ENCODE measurements at places on chromosomes 2 and 18.

GRCh38 chr2:236558993-236559978 lies 10.3 kb upstream of the ACKR3 start:
- no peak for DNase-seq

- no peak for DNase-seq
These were observed 1643.1 kb upstream of the CELF4 start for GRCh38 chr18:39208729-39209128.

DNA sequence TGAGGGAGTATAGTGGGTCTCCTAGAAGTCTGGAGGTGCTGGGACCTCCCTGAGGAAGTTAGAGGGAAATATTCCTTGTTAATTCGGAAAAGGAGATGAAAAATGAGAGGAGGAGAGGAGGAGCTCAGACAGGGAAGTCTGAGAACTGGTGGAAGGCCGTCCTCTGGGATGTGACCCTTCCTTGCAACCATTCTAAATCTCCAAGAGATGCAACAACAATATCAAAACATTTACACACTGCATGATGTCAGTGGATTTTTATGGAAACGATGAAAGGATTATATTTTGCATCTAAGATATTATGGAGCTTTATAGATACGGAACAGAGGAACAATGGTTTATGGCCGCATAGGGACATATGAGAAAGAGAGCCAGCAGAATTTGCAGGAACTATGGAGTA lies 49.8 kb upstream of the COBLL1 start:
- no peak for DNase-seq

DNA sequence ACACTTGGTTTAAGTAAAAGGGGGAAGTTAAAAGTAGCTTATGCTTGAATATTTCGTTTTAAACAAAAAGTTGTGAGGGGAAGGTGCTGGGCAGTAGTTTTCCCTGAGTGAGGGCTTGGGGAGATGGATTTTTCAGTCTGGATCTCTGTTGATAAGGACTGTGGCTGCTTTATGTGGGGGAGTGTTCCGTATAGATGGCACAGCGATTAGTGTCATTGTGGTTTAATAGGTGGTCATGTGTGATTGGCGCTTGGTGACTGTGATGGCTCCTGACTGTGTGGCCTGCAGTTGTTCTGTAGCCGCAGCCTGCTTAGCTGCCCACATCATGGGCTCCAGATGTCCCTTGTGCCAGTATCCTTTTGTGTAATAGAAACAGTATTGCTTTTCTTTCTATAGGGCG lies 156.2 kb downstream of the WDSUB1 start:
- DNase-seq, result no peak

GRCh38 chr18:54203914-54204313 lies 20.6 kb downstream of the MBD2 start:
- DNase-seq, result no peak

DNA sequence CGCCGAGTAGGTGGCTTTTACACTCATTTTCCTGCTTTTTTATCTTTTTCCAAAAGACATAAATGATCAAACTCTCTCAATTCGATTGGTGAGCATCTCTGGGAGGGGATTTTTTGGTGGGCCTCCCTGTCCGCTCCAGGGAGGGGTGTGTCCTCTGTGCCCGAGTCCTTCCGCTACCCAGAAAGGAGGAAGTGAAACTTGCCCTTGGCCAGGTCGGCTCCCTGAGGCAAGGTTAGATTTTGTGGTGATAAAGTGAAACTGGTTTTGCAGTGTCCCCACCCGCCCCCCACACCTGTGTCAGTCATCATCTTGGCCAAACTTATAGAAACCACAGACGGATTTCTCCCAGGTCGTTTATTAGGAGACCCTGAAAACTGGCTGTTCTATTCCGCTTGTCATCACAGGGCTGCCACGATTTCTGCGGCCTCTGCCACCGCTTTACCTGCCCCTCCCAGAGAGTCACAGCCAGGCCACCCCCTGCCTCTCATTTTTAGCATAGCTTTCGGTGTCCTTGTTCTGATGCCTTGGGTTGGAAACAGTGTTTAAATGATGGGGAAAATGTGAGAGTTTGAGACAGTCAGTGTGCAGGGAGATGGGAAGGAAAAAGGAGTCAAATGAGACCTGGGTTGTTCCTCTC lies 93.6 kb downstream of the SH3BP4 start:
- DNase-seq, result no peak

GRCh38 chr2:204315236-204315662 lies 230.0 kb upstream of the PARD3B start:
- no peak for DNase-seq

DNA sequence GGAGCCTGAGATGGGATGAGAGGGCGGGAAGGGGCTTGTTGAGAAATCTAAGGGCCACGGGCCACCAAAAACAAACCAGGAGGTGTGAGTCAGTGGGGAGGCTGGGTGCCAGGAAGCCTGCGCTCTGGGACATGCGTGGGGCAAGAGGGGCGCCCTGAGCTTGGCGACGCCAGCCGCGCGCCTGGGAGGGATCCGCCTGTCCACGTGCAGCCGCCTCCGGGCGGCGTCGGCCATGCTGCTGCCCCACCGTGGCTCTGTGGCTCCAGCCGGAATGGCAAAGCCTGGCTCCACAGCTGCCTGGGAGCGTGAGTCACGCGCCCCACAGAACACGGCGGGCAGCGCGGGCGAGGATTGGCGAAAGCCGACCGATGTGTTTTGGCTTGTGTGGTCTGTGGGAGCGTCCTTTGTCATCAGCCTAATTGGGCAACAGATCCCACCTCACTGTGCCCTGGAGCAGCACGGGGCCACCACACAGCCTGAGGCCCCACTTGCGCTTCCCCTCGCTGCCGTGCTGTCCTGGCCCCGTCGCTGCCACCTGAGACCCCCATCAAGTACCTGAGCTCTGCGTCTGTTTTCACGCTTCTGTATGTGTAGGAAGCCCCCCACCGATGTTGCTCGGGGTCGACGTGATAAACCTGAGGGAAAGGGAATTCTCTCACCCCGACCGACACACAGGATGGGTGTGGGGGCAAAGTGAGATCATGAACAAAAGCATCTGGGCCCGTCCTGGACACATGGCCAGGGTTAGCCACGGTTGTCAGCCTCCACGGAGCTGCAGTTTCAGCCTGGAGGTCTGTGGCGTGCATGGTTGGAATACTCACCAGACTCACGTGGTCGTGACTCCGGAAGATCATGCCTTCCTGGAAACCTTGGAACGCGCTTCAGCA lies 80.5 kb downstream of the NFATC1 start:
- DNase-seq, result no peak

DNA sequence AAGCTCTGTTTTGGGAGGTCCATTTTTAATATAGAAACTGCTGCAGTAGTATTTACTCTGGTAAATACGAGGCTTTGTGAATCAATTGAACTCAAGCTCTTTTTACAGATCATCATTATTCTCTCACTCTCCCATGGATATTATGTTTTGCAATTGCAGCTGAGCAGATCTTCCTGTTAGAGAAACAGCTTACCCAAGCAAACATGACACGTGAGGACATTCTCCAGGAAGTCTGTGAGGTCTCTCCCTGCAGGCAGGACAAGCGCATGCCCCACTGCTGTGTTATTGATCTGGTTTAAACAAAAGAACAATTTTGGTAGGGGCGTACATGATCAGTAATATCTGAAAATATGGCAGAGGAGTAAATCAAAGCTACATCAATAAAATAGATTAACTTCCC lies 72.1 kb downstream of the COL6A3 start:
- no peak for DNase-seq

GRCh38 chr18:35616664-35617423 lies 35.3 kb downstream of the GALNT1 start:
- no peak for DNase-seq

- DNase-seq, result no peak
These were observed 12.0 kb upstream of the DARS1 start for GRCh38 chr2:135997380-135997779.

DNA sequence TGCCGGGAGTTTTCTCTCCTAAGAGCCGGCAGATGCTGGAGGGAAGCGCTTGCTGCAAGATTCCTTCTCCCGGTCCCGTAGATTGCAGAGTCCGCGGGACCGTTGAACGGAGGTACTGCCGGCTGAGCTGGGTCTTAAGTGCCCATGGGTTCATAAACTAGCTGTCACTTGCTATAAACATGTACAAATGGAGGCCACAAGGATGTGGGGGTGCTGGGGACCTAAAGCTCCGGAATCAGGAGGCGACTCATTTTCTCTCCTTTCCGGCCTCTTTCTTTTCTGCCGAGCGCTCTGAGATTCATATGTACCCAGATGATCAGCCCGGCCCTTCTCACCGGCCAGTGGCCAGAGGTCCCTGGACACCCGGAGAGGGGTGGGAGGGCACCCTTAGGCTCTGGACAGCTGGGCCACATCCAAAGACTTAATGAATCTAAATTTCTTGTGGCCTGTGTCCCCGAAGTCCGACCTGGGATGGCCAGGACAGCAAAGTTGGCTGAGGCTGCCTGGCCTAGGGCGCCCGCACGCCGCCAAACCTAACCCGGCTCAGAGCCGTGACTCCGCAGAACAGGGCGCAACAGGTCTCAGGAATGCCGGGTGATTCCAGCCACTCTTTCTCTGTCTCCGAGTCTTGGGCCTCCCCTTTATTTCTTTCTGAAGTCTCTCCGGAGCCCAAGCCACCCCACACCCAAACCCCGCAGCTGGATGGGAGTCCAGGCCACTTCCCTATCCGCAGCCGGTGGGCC lies 2.4 kb upstream of the PAX3 start:
- DNase-seq, result no peak

DNA sequence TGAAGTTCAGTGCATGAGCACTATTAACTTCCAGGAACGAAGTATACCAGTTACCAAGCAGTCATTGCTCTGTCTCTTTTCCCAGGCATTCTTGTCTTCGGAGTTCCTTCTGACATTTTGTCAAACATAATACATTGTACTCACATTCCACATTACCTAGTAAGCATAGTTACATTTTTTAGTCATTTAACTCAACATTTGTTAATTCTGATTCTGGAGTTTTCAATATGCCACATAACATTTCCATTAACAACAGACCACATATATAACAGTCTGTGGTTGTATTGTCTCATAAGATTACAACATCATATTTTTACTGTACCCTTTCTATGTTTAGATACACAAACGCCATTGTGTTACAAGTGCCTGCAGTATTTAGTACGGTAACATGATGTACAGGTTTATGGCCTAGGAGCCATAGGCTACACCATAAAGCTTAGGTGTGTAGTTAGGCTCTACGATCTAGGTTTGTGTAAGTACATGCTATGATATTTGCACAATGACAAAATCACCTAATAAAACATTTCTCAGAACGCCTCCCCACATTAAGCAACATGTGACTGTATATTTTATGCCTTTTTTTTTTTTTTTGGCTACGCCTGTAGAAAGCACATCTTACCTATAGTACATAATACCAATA lies 187.1 kb downstream of the DYM start:
- no peak for DNase-seq

DNA sequence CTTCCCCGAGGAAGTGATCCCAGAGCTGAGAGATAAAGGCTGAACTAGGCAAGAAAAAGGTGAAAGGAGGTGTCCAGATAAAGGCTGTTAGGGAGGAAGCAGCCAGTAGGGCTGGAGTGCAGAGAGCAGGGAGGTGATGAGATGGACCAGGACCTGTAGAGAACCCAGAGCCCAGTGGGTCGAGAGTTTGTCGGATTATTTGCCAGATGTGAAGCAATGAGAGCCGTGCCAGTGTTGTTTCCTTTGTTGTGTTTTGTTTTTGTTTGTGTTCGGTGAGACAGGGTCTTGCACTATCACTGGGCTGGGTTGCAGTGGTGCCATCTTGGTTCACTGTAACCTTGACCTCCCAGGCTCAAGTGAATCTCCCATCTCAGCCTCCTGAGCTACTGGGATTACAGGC lies 111.3 kb downstream of the ACTR3 start:
- no peak for DNase-seq

- no peak for DNase-seq
These were observed 128.6 kb downstream of the MSH2 start for GRCh38 chr2:47531378-47532042.

GRCh38 chr2:56534321-56534720 lies 350.5 kb downstream of the CCDC85A start:
- no peak for DNase-seq

DNA sequence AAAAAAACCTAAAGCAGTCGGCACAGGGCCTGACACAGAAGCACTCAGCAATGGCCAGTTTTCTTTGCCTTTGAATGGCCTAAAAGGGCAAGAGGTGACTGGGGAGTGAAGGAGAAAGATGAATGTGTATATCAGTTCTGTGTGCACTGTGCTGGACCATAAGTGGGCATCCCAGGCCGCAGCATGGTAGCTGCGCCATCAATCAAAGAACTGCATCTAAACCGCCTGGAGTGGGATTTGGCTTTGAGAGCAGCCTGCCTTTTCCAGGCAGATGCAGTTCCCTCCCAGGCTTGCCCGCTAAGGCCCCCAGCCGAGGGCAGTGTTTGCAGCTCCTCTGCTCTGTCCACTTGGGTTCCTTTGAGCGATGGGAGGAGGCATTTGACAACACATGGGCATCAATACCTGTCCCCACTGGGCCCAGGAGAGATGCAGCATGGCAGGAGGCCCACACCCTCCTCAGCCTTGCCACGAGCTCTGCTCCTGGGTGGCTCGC lies 144.1 kb downstream of the FAM210A start:
- DNase-seq, result no peak

DNA sequence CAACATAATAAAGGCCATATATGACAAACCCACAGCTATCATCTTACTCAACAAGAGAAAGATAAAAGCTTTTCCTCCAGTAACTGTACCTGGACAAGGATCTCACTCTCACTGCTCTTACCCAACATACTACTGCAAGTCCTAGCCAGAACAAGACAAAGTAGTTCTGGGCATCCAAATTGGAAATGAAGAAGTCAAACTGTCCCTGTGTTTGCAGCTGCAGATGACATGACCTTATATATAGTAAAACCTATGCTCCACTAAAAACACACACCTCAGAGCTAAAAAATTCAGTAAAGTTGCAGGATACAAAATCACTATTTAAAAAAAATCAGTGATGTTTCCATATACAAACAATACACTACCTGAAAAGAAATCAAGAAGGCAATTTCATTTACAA lies 32.2 kb downstream of the USP34 start:
- no peak for DNase-seq

DNA sequence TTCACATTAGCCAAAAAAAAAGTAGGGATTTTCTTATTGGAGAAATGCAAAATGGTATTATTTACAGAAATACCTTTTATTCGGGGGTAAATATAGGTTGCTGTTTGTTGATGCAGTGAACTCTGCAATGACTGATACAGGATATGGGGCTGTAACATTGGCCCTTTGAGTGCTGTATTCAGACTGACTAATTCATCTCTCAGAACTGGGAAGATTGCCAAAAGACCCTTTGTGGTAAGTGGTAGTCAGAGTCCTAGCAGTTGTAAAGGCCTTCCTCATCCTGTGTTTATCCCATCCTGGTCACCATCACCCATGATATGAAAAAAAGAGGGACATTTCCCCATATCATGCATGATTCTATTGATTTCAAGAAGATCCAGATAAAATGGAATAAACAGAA lies 14.0 kb upstream of the DCC start:
- DNase-seq, result no peak

Measured in D341Med (cell line).